ENCODE measurements at places on chromosomes 1 and 21.
A peak's percentile ranks its signal among the peaks of the same experiment; 100 is the strongest.

DNA sequence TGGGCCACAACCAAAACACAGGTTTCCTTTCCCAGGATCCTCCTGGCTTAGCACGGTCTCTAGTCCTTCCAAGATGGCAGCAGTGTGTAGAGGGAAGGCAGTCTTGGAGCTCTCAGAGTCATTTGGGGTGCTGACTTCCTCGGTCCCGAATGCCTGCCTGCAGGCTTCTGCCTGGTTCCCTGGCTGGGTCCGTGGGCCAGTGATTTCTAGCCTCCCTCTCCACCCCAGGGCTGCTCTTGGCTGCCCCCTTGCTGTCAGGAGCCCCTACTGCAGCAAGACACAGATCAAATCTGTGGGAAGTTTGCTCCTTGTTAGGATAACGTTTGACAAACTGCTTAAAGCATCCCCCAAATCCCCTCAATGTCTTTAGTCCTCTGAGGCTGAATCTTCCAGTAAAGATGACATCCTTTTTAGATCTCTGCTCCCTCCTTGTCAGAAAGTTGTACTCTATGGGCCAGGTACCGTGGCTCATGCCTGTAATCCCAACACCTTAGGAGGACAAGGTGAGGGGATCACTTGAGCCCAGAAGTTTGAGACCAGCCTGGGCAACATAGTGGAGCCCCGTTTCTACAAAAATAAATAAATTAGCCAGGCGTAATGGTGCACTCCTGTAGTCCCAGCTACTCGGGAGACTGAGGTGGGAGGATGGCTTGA lies 272.5 kb downstream of the RRAGC start:
- peak; percentile 12 for DNase-seq

DNA sequence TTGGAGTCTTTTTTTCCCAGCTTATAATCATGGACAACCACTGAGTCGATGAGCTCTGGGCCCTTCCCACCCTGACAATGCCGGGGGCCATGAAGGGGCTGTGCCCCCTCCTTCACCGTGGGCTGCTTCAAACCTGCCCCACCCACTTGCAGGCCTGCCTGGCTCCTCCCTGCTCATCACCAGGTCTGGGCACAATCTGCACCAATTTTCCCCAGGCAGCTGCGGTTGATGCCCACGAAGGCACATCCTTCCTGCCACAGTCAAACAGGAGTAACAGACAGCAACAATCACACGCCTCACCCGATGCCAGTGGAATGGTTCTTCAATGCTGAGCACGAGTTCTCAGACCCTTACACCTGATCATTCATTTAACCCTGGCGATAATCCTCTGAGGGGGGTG lies 18.9 kb downstream of the PGLYRP3 start:
- no peak for DNase-seq

DNA sequence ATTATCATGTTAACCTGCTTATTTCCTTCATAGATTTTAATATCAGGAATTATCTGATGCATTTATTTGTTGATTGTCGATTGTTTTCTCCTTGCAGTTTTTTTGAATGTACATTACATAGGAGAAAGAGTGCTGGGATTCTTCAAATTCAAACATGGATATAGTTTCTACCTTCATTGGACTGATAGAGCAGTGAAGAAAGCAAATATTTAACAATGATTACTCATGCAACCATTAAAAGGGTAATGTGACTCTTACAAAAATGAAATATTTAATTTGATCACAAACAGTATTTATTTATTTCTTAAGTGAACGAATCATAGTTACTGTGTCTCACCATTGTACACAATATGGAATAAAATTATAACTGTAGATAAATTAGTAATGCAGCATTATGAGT lies 350.9 kb downstream of the BRINP3 start:
- DNase-seq = no peak

DNA sequence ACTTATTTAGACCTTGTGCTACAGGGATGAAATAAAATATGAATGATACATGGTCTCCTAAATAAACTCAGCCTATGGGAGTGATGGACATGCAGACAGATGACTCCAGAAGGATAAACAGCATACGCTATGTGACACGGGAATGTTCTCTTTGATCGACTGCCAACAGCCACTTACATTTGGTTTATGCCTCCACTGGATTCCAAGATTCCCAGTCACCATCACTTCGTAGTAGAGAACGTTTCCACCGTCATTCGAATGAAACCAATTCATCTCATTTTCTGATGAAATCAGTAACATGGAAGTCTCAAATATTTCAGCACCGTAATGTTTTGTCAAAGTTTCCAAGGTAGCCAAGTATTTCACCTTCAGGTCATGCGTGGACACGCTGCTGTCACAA lies 99.7 kb downstream of the JAK1 start:
- no peak for DNase-seq

DNA sequence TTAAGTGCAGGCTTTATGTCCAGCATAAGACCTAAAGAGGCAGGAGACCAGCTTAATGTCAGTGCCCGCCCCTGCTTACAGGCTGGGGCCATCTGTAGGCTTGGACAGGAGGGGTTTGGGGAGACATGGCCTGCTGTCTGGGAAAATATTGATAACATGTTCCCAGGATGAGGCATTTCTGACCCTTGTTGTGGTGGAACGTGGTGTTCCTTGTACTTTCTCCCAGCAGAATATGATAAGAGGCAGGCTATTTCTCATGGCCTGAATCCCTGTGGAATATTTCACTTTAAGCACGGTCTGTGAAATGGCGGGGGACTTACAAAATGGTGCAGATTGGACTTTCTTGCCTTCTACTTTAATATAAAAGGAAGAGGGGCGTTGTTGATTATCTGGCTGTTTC lies 41.9 kb upstream of the PLA2G5 start:
- no peak for DNase-seq

DNA sequence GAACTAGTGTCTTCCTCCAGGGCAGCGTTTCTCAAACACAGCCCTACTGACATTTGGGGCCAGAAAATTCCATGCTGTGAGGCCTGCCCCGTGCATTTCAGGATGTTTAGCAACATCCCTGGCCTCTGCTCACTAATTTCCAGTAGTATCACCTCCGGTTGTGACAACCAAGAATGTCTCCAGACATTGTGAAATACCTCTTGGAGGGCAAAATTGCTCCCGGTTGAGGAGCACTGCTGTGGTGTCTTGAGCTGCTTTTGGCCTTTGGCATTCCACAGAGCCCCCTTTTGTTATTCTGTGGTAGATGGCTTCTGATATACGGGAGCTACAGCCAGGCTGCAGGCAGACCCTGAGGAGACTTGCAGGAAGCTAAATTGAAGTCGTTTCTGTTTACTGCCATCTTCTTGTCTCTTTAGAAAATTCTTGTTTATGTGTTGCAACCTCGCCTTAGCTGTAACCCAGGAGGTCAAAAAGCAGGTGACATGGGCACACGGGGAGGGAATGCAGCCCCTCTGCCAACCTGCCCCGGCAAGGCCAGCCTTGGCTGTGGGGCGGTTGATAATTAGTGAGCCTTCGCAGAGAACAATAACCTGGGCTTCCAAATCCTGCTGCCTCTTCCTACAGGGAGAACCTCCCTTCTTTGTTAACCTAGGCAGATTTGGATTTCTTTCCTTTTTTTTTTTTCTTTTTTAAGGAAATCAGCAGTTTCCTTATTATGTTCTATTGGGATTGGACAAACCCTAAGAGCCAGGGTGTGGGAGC lies 74.7 kb upstream of the AKT3 start:
- no peak for DNase-seq

GRCh38 chr1:5774019-5774418 lies 218.2 kb downstream of the NPHP4 start:
- DNase-seq = no peak

DNA sequence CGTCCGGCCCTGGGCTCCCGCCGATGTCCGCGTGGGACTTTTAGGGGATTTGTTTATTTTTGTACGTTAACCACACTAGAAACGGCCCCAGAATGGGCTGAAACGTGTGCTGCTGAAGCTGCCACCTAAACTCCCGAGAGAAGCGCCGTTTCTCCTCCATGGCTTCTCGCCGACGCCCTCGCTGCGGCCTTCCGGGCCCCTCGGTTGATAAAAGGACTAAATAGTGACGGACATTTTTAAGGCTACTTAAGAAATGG lies 678 bp upstream of the PTTG1IP start:
- DNase-seq = no peak

DNA sequence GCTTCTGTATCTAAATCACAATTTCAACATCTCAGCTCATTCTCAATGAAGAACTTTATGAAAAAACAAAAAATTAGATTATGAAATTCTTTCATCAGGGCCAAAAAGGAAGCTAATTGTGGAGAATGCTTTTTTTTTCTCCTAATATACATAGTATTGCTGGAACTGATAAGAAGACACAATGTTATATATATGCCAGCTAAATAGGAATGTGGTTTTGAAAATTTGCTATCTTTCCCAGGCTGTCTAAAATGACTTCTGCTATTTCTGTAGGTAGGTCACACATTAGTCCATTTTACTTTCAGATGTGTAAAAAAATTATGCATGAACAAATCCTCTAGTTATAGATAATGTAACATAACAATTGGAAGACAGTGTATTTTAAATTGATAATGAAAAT lies 732.9 kb downstream of the RWDD3 start:
- no peak for DNase-seq

GRCh38 chr1:59828160-59828559 lies 13.4 kb downstream of the HOOK1 start:
- no peak for DNase-seq

DNA sequence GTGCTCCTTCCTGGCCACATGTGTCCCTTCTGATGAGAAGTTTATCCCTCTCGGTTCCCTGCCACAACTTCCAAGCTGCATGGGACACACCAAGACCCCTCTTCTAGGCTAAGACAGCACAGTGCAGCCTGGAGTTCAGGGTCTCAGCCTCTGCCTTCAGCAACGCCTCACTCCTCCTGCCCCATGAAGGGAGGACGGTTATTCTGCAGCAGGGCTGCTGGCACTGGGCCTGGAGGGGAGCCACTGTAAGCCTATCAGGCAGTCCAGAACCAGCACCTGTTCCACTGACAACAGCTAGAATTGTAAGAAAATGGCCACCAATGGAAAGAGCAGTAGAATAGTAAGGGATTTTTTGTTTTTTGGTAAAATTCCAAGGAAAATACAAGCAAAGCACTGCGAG lies 72.3 kb downstream of the GALNT2 start:
- no peak for DNase-seq

- DNase-seq = no peak
Measured at GRCh38 chr1:209673631-209674417, 1.4 kb upstream of the G0S2 start.

GRCh38 chr1:53942127-53942957 lies 3.2 kb downstream of the IFT25 start:
- no peak for DNase-seq

DNA sequence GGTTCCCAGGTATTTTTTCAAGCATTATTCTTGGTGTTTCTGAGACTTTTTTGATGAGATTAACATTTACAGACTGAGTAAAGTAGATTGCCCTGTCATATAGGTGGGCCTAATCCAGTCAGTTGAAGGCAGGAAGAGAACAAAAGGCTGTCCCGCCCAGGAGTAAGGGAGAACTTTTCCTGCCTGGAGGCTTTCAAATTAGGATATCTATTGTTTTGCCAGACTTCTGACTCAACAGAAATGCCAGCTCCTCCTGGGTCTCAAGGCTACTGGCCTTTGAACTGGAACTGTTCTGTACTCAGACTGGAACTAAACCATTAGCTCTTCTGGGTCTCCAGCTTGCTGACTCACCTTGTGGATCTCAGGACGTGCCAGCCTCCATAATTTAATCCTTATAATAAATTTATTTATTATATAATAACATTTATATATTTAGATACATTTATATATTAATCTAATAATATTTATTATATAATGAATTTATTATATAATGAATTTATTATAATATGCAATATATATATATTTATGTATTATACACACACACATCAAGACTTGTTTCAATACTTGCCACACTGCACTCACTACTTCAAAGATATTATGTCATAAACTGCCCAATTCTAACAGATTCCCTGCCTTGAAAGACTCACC lies 510.8 kb upstream of the B3GALT2 start:
- DNase-seq = no peak

- no peak for DNase-seq
Measured at GRCh38 chr1:214331180-214331579, 50.2 kb downstream of the SMYD2 start.

DNA sequence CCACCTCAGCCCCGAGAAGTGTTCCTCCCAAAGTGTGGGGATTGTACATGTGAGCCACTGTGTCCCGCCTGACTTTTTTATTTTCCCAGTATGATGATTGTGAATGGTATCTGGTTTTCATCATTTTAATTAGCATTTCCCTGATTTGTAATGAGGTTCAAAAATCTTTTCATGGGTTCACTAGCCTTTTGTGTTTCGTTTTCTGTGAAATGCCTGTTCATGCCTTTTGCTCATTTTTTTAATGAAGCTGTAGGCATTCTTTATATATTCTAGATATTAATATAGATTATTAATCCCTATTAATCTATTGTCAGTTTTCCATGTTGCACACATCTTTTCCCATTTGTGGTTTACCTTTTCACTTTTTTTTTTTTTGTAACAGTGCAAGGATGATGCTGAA lies 20.5 kb downstream of the DAP3 start:
- DNase-seq = no peak

DNA sequence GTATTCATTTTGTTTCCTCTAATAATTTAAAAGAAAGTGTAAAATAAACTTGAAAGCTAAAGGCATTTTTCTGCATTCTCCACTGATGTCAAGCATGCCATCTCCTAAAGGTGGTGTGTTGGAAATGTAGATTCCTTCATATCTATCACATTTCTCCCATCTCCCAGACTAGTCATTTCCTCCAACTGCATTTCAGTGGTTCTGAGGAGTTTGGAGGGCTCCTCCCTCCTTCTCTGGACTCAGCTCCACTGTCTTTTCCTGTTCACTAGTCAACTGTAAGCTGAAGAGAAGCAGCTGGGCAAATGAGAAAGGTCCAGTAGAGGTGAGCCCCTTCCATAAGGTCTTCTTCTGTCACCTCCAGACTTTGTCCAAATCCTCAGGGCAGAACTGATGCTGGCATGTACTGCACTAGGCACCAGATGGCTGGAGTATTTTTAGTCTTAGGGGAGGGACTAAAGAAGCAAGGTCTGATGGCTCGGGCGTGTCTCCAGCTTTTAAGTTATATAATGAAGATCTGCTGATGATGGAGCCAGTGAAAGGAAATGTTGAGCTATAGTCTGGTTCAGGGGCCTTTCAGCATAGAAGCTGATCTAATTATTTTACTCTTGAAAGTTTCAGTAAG lies 186.1 kb downstream of the NTNG1 start:
- no peak for DNase-seq

GRCh38 chr1:14653461-14653960 lies 55.0 kb downstream of the KAZN start:
- DNase-seq = no peak

DNA sequence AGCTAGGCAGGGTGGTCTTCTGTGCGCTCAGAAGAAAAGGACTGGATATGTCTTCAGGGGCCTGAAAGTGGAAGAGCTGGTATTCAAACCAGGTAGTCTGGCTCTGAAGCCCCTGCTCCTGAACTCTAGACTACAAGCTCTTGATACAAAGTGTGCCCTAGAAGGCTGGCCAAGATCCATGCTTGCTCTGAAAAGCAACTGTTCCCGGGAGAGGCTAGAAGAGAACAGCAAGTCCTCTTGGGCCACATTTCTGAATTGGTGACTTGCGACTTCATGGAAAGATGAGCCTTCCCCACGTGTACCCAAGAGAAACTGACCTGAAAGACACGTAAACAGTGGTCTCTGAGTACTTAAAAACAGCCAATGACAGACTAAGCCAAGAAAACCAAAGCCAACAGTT lies 123.3 kb upstream of the GRIK3 start:
- DNase-seq = no peak

All from NCI-H774 (cell line).